ENCODE measurements at places on chromosomes 12 and 14.

DNA sequence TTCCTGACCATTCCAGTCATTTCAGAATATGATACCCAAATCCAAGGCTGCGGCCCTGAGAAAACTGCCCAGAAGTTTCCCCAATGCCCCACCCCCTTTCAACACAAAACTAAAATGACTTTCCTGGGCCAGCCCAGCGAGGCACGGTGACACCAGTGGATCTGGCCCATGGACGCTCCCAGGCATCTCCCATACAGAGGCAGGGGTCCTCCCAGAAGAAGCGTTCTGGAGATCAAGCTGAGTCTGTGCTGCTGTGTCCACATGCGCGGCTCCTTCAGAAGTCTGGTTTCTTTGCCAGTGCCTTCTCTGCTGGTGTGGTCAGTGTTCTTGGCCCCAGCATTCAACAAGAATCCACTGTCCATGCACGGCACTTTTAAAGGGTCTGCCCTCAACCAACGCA lies 228.2 kb upstream of the SFSWAP start:
- DNase-seq, result no peak

GRCh38 chr12:13383379-13383778 lies 186.9 kb downstream of the EMP1 start:
- no peak for DNase-seq

DNA sequence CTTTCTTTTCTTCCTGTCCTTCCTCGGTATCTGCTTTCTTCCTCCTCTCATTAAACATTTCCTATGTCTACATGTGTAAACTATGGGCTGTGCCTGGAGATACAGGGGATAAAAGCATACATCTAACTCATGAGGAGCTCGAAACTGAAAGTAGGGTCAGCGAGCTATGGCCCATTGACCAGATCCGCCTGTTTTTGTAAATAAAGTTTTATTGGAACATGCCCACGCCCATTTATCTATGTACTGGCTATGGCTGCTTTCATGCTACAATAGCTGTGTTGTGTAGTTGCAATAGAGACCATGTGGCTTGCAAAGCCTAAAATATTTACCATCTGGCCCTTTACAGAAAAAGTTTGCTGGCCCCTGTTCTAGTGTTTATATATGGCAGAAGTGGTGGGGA lies 500.8 kb upstream of the GARIN6 start:
- no peak for DNase-seq

DNA sequence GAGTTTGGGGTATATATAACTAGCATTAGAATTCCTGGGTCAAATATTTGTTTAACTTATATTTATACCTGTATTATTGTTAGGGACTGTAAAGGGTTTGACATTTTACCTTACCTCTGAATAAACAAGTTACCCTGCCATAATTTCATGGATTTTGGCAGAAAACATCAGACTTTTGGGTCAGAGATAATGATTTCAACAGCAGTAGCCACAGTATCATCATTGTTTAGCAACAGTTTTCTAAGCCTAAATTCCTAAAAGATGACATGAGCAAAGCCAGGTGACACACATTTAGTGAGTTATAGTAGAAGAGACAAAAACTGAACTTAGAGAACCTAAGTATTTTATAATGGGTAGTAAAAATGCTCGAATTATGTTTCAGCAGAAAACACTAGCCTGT lies 954.4 kb downstream of the TRHDE start:
- no peak for DNase-seq

GRCh38 chr14:23406244-23406643 lies 1.8 kb downstream of the MYH6 start:
- DNase-seq, result no peak

GRCh38 chr14:49755378-49755777 lies 12.6 kb upstream of the KLHDC2 start:
- DNase-seq, result no peak

DNA sequence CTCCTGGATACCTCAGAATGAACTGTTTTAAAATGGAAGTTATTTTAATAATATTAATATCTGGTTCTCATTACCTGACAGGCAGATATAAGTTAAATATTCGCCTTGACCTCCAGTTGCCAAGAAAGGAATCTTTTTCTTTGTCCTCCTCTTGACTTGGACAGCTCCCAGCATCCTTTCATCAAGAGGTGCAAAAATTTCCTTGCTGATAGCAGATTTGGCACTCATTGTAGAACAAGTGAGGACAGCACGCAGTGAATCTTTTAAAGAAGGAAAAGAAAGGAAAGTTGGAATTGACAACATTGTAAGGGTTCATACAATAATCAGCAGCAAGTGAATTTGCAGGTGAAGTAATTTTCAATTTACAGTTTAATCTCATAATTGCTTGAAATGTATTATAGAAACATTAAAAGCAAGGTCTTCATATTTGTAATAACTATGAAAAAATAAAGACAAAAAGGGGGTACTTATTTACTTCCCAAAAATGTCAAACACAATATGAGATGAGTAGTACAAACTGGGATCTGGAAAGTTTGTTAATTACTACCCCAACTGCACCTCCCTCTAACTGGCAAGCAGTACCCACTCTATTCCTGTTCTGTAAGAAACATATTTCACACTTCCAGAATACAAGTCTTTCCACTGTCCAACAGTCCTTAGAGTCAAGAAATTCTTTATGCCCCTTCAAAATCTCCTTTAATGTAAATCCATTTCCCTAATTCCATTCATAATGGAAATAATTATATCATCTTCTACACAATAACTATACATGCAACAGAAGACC lies 75.2 kb downstream of the STXBP6 start:
- DNase-seq, result no peak

DNA sequence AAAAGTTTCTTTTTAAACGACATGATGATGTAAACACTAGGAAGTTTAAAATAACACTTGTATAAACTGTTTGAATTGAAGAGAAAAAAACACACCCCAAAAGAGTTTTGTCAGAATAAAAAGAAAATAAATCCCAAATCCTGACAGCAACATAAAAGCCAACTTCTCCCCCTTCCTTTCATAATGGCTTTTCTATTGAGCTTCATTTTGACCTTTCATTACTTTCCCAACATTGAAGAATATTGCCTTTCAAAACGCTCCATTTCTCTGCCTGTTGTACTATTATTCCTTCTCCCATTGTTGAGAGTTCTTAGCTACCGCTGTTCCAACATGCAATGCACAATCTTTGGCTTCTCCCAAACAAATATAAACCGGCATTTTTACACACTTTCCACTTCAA lies 448.5 kb downstream of the BCAT1 start:
- no peak for DNase-seq

DNA sequence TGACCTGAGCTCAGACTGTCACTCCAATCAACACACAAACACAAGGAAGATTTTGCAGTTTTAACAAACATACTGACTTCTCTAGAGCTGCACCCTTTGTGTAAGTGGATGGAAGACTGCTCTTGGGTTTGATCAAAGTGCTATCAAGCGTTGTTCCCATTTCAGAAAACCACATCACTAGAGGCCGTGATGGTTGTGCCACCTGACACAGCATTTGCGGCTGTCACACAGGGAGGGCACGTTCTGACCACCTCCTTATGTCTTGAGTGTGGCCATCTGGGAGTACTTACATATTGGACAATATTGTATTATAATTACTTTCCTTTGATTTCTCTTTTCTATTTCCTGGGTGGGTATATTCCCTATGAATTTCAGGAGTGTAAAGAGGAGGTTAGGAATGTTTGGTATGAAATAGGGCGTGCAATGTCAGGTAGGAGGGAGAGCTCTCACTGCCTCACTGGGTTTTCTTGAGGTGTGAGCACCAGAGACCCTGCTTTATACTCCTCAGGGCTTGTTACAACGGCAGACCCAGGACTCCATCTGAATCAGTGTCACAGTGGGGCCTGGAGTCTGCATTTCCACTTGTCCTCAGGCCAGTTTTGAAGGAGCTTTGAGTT lies 74.3 kb downstream of the SYNE3 start:
- no peak for DNase-seq

DNA sequence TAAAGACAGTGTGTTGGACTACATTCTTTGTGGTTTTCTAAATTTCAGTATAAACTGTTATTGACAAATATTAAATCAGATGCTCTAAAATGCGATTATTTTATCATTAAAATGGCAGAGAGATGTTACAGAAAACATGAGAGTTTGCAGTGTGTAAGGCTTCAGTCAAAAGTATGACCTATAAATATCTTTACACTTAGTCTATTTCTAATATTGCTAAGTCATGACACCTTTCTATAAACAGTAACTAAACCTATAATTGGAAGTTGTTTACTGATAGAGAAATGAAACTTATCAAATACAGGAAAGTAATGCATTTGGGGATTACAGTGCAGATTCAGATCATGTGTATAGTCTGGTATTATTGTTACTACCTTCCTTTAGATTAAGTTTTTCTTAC lies 68.9 kb upstream of the YARS2 start:
- no peak for DNase-seq
